ENCODE measurements at places on chromosomes 7 and 10. TPM values are rescaled to one million over a fixed set of nuclear protein-coding genes. Genes with fewer than 3 reads are reported as not detected.

DNA sequence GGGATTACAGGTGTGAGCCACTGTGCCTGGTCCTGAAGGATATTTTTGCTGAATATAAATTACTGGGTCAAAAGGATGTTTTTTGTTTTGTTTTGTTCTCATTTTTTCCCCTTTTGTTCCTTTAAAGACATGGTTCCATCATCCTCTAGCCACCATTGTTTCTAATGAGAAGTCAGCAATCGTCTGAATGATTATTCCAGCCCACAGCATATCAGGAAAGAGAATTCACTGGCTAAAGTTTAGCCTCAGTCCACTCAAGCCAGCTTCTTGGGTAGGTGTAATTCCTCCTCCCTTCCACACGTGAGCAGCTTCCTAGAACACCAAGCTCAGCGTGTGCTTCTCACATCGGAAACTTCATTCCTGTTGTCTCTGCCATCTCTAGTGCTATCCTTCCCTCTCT lies 112.8 kb upstream of the INSIG1 start:
- no peak for DNase-seq

Gene RBP4
- total RNA-seq = not detected

Gene HPSE2
- total RNA-seq = not detected

GRCh38 chr10:114550756-114551635 lies 107.1 kb downstream of the ABLIM1 start:
- no peak for DNase-seq

Gene PRSS37
- total RNA-seq = not detected

DNA sequence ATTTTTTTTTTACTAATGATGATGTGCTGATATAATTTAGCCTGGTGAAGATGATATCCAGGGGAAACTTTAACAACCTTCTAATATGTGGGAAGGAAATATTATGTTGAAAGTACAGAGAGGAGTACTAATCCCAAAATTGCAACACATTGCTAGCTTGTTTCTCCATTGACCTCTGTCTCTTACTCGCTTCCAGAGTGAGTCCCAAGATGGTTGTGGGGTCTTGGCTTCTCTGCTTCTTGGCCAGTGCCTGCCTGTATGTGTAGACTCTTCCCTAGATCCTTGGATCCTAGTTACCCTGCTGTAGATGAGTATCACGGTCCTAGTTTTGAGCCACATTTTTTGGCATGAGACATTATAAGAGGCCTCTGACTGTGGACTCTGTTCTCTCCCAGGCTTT lies 17.5 kb downstream of the BMPER start:
- no peak for DNase-seq

Gene TMEM176A
- total RNA-seq = not detected

Gene ADCY1
- total RNA-seq = 0.99 TPM

DNA sequence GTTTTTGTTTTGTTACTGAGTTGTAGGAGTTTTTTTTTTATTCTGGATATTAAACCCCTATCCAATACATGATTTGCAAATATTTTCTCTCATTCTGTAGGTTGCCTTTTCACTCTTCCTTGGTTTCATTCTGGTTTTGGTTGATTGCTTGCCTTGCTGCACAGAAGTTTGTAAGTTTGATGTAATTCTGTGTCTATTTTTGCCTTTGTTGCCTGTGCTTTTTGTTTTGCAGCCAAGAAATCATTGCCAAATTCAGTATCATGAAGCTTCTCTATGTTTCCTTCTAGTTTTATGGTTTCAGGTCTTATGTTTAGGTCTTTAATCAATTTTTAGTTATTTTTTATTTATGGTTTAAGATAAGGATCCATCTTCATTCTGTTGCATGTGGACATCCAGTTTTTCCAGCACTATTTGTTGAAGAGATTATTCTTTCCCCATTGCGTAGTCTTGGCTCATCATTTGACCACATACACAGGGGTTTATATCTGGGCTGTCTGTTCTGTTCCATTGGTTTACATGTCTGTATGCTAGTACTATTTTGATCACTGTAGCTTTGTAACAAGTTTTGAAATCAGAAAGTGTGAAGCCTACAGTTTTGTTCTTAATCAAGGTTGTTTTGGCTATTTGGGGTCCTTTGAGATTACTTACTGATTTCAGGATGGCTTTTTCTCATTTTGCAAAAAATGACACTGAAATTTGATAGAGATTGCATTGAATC lies 26.4 kb downstream of the BMPR1A start:
- DNase-seq = no peak

- DNase-seq = no peak
These were observed 249.1 kb upstream of the TMEM72 start for GRCh38 chr10:44662051-44662450.

Gene TACR2
- total RNA-seq = not detected

DNA sequence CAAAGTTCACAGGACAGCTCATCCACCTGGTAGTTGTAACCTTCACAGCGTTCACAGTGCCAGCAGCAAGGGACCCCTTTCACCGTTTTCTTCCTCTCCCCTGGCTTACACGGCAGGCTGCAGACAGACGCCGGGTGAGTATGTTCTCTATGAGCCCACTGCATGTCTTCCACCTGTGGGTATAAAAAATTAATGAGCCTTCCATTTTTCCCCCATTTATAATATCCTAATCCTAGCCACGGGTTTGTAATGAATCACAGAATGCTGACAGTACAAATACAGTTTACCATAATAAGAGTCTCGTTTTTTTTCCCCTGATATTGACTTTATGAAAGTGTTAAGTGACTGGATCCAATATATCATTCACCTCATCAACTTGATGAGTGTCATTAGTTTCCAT lies 719.0 kb downstream of the GRM8 start:
- no peak for DNase-seq

DNA sequence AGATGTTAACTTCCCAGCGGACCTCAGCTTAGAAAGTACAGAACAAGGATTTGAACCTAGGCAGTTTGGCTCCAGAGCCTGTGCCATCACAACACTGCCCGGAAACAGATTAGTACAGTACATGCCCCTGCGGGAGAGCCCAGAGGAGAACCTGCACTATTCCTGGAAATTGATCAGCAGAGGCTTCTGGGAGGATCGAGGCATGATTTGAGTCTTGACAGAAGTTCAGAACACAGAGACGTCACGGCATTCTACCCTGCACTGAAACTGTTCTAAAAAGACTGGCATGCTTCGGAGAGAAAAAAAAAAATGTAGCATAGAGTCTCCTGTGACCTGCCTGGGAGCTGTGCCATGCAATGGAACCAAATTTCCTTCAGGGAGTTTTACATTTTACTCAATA lies 9.2 kb upstream of the IL6 start:
- DNase-seq = no peak

Gene TOMM7
- 288 TPM for total RNA-seq

GRCh38 chr7:3179456-3179855 lies 121.6 kb upstream of the SDK1 start:
- DNase-seq = no peak

- no peak for DNase-seq
These were observed 112.6 kb downstream of the RNF32 start for GRCh38 chr7:156753229-156753560.

- DNase-seq = no peak
These were observed 23.5 kb downstream of the AOC1 start for GRCh38 chr7:150875791-150876190.

- peak; percentile 12 for DNase-seq
These were observed 69.8 kb downstream of the ADD3 start for GRCh38 chr10:110077436-110078130.

DNA sequence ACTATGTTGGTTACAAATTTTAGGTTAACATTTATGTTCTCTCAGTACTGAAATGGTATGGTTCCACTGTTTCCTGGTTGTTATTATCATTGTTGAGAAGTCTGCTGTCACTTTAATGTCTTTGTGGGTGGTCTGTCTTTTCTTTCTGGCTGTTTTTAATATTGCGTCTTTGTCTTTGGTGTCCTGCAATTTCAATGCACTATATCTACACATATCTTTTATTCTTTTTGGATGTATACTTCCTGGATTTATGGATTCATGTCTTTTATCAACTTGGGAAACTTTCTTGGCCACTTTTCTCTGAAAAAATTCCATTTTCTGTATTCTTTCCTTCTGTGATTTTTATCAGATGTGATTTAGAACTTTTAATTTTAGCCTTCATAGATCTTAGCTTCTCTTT lies 250.2 kb downstream of the BUB3 start:
- DNase-seq = no peak

DNA sequence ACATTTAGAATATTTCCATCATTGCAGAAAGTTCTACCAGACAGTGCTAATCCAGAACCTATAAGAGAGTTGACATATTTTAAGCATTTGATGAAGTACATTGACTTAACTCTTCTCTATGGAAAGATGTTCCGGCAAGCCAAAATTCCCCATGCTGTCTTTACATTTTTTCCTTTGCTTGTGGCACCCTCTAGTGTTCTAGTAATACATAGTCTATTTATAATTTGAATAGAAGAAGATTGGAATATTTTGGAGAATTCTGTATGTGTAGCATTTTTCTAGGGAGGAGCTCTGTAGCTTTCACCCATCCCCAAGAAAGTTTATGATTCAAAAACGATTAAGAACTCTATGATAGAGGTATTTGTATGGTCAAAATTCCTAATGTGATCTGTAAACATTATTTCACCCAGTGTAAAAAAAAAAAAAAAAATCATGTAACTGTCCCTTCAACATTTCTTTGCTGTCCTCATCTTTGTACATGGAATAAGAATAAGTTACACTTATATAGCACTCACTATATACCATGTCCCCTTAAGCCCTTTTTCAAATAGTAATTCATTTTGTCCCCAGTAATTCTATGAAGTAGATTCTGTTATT lies 33.2 kb downstream of the NRF1 start:
- DNase-seq = no peak

DNA sequence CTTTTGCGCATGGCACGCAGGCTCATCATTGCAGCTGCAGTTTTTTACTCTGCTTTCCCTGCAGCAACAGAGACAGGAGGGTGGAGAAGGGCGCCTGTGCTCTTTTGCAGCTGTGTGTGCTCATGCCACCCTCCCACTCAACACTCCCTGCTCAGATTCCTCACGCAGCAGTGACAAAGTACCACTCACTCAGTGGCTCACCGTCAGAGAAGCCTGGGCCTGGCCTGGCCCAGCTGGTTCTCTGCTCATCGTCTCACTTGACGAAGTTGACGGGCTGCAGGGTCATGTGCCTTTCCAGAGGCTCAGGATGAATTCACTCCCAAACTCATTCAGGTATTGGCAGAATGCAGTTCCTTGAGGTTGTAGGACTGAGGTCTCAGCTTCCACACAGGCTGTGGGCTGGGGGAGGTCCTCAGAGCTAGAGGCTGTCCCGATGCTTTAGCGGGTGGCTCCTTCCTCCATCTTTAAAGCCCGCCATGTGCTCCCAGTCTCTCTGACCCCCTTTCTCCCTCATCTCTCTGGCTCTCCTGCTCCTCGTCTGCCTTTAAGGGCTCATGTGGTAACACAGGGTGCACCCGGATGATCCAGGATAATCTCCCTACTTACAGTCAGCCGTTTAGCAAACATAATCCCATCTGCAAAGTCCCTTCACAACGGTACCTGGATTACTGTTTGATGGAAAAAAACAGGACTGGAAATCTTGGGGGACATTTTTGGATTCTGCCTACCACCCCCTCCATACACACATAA lies 25.8 kb downstream of the PTPRE start:
- no peak for DNase-seq

Gene ZPBP
- total RNA-seq = not detected

Gene SLC13A4
- not detected for total RNA-seq

GRCh38 chr10:88793712-88794299 lies 8.7 kb upstream of the LIPM start:
- no peak for DNase-seq

Gene C10orf95
- 0.17 TPM for total RNA-seq

Gene CRPPA
- 0.60 TPM for total RNA-seq
